ENCODE measurements at places on chromosomes 4 and X. TPM values are rescaled to one million over a fixed set of nuclear protein-coding genes. Genes with fewer than 3 reads are reported as not detected.

Gene UGT2B15
- not detected for polyA plus RNA-seq

Gene SSX2B
- not detected for polyA plus RNA-seq

Gene VCX3B
- 1.1 TPM for polyA plus RNA-seq

Gene EDA2R
- 5.0 TPM for polyA plus RNA-seq

Gene PLP2
- polyA plus RNA-seq: 10.1 TPM

Gene TRMT44
- 10.3 TPM for polyA plus RNA-seq

Gene FAM9B
- polyA plus RNA-seq: not detected

Gene ANXA5
- 181 TPM for polyA plus RNA-seq

DNA sequence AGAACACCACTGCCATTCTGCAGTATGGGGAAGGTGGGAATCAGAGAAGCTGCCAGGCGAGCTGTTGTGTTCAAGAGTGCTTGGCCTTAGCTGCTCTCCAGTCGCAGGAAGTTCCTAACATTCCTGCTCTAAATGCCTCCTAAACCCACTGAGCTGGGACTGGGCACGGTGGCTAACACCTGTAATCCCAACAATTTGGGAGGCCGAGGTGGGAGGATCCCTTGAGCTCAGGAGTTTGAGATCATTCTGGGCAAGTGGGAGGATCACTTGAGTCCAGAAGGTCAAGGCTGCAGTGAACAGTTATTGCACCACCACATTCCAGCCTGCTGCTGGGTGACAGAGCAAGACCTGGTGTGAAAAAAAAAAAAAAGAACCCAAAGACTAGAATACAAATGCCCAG, 690.3 kb upstream of the FAM241A start:
- DNase-seq: peak; percentile 64
- H3K4me3 ChIP-seq: no peak overlapping the region
- no peaks in the 10 kb centered on the region for H3K36me3 ChIP-seq

DNA sequence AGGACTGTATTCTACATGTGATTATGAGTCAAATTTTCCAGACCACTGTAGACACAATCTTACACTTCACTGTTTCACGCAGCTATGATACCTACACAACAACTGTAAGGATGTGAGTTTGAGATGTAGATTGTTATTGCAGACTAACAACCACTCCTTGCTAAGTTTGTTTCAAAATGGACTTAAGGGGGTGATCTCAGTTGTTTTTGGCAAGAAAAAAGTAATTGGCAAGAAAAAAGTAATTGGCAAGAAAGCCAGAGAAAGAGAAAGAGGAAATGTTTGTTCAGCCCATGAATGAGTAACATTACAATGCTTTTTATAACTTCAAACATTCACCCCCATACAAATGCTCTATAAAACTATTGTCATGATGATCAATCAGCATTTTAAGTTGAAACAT, 466.4 kb downstream of the DMD start:
- no peaks in the 10 kb centered on the region for H3K36me3 ChIP-seq
- H3K4me1 ChIP-seq: no peaks in the 10 kb centered on the region
- no peaks in the 10 kb centered on the region for H3K27me3 ChIP-seq
- H3K4me3 ChIP-seq: no peak overlapping the region
- H3K27ac ChIP-seq: no peak overlapping the region

DNA sequence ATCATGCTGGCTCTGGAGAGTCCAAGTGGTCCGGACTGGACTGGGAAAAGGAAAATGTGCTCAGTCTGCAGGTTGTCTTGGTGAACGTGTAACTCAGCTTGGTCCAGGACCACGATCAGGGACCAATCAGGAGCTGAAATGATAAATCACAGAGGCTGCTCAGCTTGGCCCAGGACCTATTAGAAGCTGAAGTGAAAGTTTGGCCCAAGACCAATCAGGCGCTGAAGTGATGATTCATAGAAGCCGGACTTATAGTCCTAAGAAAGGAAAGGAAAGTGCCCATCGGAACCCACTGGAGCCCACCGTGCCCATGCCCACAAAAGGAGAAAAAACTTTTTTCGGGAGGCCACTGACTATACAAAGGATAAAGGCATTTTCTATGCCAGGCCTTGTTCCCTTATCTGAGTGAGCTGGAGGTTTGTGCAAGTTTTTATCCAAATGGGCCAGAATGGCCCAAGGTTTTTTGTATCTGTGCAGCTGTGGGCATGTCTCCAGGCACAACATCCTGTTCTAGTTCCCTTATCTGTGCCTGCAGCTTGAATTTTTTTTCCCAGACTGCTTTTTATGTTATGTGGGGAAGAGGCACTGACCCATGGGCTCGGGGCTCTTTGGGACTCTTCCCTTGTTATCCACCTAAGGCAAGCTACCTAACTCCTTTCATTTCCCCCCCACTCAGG, 194.4 kb downstream of the FAM133A start:
- H3K36me3 ChIP-seq: no peaks in the 10 kb centered on the region
- no peaks in the 10 kb centered on the region for H3K4me1 ChIP-seq
- H3K27me3 ChIP-seq: no peaks in the 10 kb centered on the region
- no peak overlapping the region for H3K4me3 ChIP-seq
- no peak overlapping the region for H3K27ac ChIP-seq

- peaks cover 15% of the 10 kb centered on the region for H3K4me1 ChIP-seq
- no peak overlapping the region for H3K27ac ChIP-seq
- H3K27me3 ChIP-seq: no peaks in the 10 kb centered on the region
- no peak overlapping the region for H3K4me3 ChIP-seq
- H3K36me3 ChIP-seq: no peaks in the 10 kb centered on the region
These were observed 1667.9 kb upstream of the PCDH7 start for GRCh38 chr4:29052266-29052665.

GRCh38 chr4:66569228-66569627, 898.9 kb upstream of the EPHA5 start:
- no peaks in the 10 kb centered on the region for H3K36me3 ChIP-seq
- H3K4me3 ChIP-seq: no peak overlapping the region
- DNase-seq: peak; percentile 19
- no peak overlapping the region for H3K27ac ChIP-seq
- no peaks in the 10 kb centered on the region for H3K4me1 ChIP-seq

DNA sequence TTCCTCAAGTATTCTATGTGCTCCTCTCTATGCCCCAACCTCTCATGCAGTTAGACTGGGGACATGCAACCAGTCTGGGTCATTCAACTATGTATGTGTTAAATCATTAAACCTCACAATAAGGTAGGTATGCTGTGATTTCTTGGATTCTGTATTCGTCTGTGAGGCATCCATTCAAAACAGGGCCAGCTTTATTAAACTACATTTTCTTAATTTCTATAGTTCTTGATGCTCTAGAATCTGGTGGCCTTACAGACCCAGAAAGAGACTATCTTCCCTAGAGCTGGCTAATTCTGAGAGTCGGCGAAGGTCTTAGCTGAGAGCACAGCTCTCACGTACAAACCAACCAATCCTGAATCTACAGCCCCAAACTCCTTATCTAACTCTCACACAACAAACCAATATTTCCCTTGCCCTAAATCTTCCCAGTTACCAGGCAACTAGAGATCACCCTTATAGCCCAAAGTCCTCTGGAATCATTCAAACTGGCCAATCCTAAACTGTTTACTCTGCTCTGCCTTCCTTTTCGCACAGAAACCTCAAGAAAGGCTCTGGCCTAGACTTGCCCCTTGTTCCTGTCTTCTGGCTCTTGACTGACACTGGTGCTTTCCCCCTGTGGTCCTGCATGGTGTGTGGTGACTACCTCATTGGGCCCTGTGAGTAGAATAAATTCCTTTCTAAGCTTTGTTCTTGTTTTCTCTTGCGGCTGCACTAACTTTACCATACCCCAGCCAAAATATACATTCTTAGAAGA, 203.5 kb upstream of the TET2 start:
- no peaks in the 10 kb centered on the region for H3K36me3 ChIP-seq
- no peak overlapping the region for H3K27ac ChIP-seq
- no peaks in the 10 kb centered on the region for H3K27me3 ChIP-seq
- no peaks in the 10 kb centered on the region for H3K4me1 ChIP-seq

DNA sequence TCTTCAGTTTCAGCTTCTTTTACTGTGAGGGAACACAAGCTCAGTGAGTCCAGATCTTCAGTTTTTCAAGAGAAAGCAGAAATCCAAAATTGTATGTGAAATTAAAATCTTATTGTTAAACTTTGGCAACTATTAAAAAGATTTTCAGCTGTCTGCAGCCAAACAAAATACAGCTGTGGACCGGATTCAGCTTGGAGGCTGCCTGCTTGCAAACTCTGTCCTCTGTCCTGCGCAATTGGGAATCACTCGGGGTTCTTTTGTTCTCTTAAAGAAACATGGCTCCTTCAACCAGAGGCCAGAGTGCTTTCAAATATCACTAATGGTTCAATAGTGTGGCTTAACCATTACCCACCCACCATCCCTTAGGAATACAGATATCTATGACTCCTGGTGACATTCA, 201.2 kb downstream of the CHIC2 start:
- H3K27ac ChIP-seq: no peak overlapping the region
- H3K36me3 ChIP-seq: no peaks in the 10 kb centered on the region
- H3K27me3 ChIP-seq: no peaks in the 10 kb centered on the region
- no peaks in the 10 kb centered on the region for H3K4me1 ChIP-seq
- no peak overlapping the region for H3K4me3 ChIP-seq

GRCh38 chr4:183165376-183165775, 66.3 kb downstream of the WWC2 start:
- no peak overlapping the region for H3K4me3 ChIP-seq
- no peak for DNase-seq
- H3K4me1 ChIP-seq: peaks cover 46% of the 10 kb centered on the region
- 0 out of 2 replicates have a peak overlapping the region, but pooled peaks have one; percentile 10 for H3K27ac ChIP-seq

DNA sequence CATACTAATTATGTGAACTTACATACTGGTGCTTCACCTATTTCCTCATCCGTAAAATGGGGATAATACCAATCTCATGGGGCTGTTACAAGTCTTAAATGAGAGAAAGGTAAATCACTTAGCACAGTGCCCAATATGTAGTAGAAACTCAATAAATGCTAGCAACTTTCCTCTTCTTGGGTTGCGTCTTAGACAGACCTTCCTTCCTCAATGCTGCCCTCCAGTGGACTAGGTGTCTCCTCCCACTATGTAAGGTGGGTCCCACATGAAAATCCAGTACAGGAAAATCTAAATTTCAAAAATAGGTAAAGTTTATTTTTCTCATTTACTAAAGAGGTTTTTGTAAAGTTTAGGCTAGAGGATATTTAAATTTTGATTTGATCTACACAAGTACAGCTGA, 20.6 kb downstream of the ZDHHC9 start:
- H3K27me3 ChIP-seq: no peaks in the 10 kb centered on the region
- H3K36me3 ChIP-seq: no peaks in the 10 kb centered on the region
- H3K4me1 ChIP-seq: no peaks in the 10 kb centered on the region
- DNase-seq: peak; percentile 63
- H3K4me3 ChIP-seq: no peak overlapping the region

DNA sequence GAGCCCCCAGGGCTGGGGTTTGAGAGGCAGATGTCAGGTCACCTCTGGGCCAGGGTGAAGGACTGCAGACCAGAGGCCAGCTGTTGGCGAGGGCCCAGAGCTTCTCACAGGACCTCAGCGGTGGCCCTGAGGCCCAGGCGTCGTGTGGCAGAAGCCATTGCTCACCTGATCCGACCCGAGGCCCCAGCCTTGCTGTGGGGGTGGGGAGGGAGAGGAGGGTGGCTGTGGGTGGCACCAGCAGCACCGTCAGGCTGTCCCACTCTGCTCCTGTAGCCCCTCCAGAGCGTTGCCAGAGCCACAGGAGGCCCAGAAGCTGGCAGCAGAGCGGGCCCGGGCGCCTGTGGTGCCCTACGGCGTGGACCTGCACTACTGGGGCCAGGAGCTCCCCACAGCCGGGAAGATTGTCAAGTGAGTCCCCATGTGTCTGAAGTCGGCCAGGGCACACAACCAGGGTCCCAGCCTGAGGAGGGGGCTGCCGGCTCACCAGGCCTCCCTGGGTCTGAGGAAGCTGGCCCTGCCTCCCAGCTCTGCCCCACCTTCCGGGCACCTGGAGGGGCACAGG, 28.8 kb downstream of the UVSSA start:
- no peak overlapping the region for H3K27ac ChIP-seq
- H3K4me1 ChIP-seq: no peaks in the 10 kb centered on the region
- no peak for DNase-seq
- H3K36me3 ChIP-seq: no peaks in the 10 kb centered on the region
- no peak overlapping the region for H3K4me3 ChIP-seq

DNA sequence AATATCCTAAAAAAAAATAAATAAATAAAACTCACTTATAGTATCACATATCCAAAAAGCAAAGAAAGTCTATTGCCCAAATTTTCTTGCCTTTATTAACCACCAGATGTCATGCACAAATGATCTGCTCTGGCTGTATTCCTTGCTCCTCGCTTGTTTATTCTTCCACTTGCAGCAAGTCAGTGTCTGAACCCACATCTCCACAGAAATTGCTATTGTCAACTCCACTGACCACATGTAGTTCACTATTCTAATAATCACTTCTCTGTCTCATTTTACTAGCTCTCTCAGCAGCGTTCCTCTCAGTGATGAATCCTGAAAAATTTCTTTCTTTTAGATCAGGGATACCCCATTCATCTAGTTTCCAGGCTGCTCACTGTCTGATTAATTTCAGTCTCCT, 29.3 kb upstream of the CXXC4 start:
- no peak for DNase-seq
- H3K4me3 ChIP-seq: no peak overlapping the region
- H3K27ac ChIP-seq: no peak overlapping the region
- H3K4me1 ChIP-seq: no peaks in the 10 kb centered on the region
- H3K36me3 ChIP-seq: no peaks in the 10 kb centered on the region

DNA sequence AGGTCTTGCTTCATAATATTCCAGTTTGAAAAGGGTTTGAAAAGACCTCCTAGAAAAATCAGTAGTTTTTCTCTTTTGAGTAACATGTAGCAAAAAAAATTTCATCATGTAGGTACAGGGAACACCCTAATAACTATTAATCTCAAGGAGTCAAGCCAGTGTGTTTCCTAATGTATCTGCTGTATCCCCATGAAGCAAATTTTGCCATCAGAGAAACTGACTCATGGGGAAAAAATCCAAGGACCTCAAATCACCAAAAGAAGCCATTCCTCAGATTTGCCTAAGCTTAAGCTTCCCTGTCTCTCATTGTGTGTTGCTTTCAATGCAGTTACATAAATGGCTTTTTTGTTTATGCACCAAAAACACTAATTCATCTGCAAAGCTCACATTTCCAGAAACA, 29.7 kb downstream of the F9 start:
- H3K4me1 ChIP-seq: no peaks in the 10 kb centered on the region
- DNase-seq: no peak
- no peak overlapping the region for H3K4me3 ChIP-seq
- no peaks in the 10 kb centered on the region for H3K27me3 ChIP-seq

GRCh38 chrX:18619288-18619687, 52.6 kb downstream of the RS1 start:
- H3K4me1 ChIP-seq: no peaks in the 10 kb centered on the region
- no peaks in the 10 kb centered on the region for H3K27me3 ChIP-seq
- no peak overlapping the region for H3K27ac ChIP-seq
- no peaks in the 10 kb centered on the region for H3K36me3 ChIP-seq

All from GM23338 (cell line).